ENCODE measurements at places on chromosomes 12 and 14.
A peak's percentile ranks its signal among the peaks of the same experiment; 100 is the strongest.

GRCh38 chr12:27462151-27462694, 15.7 kb downstream of the SMCO2 start:
- no peak for DNase-seq

- no peak for DNase-seq
These were observed 6.1 kb upstream of the TSPAN9 start for GRCh38 chr12:3071107-3071506.

- no peak for DNase-seq
These were observed 124.1 kb downstream of the ESRRB start for GRCh38 chr14:76500011-76500410.

- DNase-seq: no peak
These were observed 37.3 kb upstream of the ATXN2 start for GRCh38 chr12:111636209-111636945.

- DNase-seq: no peak
These were observed 37.9 kb upstream of the ALDH2 start for GRCh38 chr12:111728795-111729194.

GRCh38 chr14:50924843-50925242, 19.4 kb downstream of the PYGL start:
- no peak for DNase-seq

DNA sequence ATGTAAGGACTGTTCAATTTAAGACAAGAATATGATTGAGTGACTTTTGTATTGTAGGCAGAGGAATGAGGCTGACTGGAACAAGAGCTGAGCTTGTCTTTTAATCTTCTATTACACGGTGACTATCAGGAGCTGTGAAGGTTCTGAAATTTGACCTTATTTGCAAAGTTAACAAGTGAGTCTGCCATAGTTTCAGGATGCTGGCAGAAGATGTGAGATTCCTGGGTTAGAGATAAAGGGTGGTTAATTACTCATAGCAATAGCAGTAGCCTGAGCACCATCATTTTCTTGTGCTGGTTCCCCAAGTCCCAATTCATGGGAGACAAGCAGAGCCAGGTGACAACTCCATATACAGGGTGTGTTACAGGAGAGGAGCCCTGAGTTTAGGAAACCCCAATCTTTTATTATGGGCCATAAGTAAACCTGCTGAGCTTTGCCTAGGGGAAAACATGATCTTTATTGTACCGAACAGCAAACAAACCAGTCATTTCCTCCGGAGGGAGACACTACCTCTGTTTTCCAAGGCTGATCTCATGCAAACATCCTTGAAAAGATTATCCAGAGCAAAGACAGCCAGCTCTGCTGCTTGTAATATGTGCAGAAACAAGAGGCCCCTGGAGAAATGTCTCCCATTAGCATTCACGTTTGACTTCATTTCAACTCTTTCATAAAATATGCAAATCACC, 51.7 kb upstream of the DDX11 start:
- DNase-seq: no peak

GRCh38 chr14:51701951-51702350, 50.2 kb downstream of the FRMD6 start:
- no peak for DNase-seq

GRCh38 chr14:77640756-77641533, 24.5 kb upstream of the SPTLC2 start:
- DNase-seq: no peak

- DNase-seq: no peak
These were observed 122.0 kb downstream of the KCNC2 start for GRCh38 chr12:75087654-75088053.

DNA sequence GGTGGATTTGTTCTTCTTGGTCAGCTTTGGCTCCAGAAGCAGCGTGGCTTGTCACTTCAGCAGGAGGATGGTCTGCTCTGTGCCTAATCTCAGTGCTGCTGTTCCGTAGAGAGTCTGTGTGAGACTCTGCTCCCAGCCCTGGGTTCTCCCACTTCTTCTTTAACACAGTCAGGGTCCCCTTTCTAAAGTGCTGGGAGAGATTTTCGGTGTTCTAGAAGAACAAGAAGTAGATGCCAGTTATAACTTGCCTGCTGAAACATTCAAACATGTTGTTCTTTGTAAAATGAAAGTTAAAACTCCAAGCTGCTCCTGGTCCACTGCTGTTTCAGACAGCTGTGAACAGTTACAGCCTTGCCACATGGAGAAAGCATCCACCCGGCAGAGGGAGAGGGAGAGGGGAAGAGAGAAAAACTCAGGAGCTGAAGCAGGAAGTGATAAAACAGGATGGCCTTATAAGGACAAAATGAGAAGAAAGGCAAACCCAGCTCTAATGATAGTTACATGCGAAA, 55.2 kb upstream of the CERS5 start:
- peak; percentile 5 for DNase-seq

DNA sequence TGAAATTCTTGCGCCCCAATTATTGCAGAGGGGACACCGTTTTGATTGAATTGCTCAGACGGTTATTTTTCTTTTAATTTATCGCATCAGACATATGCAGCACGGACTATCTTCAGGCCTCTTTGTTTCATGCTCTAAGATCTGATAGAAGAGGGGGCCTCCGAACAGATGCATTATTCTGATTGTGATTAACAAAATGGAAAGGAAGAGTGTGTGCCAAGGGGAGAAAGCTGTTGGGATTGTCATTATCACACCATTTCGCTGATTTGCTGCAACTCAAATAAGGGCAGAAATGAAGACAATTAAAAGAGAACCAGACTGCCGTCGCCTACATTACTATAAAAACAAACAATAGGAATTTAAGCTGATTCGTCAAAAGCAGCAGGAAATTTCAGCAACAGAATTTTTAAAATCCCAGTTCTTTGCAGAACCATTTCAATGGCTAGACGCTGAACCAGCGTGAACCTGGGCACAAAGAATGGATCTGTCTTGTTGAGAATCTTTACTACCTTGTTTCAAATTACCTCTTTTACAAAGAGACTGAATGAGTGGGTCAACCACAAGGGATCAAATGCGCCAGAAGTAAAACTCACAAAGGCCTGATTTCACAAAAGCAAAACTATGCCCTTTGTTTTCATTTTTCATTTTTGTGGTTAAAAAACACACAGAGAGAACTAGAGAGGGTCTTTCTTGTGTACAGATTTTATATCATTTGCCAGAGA, 30.6 kb downstream of the TMEM132D start:
- no peak for DNase-seq

- DNase-seq: no peak
These were observed 49.0 kb downstream of the TMTC1 start for GRCh38 chr12:29734734-29735133.

GRCh38 chr14:81331229-81332021, 68.7 kb downstream of the STON2 start:
- no peak for DNase-seq

DNA sequence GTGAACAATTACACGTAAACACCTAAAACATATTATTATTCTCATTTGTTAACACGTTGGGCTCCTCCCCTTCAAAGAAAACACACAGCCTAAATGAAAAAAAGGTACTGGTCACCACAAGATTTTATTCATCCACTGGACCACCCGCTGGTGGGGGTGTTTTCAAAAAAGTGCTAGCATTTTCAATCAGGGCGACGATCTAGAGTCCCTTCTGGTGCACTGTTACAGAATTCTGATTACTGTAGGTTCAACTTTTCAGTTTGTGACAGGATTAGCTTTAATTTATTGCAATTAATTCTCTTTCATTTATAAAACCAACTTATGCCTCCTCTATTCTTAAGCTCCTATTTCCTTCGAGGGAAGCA, 443 bp downstream of the MAGOHB start:
- DNase-seq: no peak

DNA sequence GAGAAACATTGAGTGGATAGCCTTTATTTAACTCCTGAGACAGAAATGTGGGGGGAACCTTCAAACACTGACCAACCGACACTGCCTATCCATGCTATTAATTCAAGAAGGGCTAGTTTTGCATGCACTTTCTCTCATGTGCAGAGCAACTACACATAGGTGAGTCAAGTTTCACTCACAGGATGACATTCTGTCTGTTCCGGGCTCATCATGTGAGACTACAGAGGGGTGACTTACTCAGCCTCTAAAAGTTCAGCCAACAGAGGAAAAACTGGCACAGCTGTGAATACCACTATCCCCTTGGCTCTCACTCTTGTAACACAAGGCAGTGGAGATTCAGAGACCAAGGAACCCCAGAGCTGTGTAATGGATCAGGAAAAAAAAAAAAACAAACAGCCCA, 13.3 kb downstream of the BEST3 start:
- DNase-seq: no peak
